Cortex of kidney (tissue), 1 donor: ENCODE measurements at places on chromosomes 1 and 21.

DNA sequence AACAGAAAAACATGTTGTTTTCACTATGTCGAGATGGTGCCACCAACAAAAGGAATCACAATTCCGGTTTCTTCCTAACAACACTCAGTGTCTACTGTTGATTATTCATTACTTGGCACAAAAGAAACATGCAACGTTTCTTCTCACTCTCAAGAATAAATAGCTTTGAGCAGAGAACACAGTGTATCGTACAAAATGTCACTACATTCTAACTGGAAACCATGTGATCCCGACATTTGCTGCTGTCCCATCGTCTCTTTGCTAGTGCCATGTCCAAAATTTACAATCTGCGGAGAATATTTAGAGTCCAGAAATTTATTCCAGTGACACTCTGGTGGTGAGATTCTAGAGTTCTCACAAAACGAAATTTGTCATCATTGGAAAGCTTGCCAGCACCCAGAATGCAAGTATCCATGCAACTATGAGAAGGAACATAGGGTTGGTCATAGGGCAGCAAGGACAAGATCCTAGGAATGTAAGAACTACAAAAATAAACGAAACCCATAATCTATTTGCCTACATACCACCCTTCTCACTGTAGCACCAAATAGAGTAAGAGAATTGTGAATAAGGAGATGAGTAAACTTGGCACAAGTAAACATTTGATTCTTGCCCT lies 505.1 kb downstream of the LTN1 start:
- DNase-seq: no peak

DNA sequence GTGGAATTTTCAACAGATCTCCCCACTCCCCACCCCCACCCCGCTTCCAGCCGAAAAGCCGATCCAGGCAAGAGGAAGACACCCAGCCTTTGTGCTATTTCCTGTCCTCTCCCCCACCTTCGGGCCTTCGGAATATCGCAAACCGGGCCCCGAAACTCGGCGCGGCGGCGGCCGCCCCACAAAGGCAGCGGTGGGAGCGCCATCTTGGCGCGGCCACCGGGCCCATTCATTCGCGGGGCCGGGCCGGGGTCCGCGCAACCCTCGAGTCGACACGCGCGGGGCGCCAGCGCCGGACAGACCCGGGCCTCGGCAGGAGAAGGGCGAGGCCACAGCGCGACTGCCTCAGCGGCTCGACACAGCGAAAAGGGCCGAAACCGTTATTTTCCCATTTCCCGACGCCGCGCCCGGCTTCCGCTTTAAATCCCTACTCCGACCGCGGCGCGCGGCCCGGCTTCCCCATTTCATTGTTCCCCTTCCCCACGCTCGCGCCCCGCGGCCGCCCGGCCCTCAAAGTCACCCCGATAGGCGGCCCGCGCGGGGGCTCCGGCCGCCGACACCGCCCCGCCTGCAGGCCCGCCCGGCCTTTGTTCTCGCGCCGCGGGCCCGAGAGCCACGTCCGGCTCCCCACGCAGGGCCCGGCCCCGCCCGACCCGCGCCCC lies 911 bp downstream of the GNB1 start:
- DNase-seq: no peak

- DNase-seq: no peak
These were observed 23.4 kb upstream of the DR1 start for GRCh38 chr1:93322349-93322748.

DNA sequence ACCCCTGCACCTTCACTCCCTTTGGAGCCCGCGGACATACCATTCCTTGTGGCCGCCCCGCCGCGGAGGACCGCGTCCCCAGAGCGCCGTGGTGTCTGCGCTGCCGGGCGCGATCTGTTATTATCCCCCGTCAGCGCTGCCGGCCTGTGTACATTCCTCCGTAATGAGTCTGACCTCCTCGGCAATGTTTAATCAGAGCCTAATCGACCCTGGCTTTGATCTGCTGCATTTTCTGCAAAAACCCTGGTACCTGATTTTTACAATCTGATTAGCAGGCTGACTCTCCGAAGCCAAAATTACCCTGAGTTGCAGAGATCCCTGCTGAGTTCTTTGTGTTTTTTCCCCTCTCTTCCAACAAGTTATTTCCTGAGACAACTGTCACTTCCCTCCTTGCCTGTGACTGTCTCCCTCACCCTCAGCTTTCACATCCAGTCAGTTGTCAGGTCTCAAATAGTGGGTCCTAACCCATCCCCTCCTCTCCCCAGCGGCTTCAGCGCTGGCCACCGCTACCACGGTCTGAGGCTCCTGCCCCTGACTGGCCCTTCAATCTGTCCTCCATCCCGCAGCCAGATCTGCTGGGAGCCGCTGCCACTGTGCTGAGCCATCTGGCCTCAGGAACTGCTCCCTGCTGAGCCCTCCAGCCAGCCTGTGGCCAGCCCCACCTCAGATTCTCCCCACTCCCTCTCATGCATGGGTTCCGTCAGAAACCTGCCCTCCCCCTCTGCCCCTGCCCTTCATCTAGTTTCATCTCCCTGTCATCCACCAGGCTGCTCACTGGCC lies 53.5 kb downstream of the GLIS1 start:
- no peak for DNase-seq

GRCh38 chr1:108208724-108209446 lies 8.7 kb upstream of the SLC25A24 start:
- DNase-seq: no peak

- DNase-seq: no peak
These were observed 14.0 kb downstream of the ATP1A2 start for GRCh38 chr1:160129558-160129957.

- no peak for DNase-seq
These were observed 151.6 kb downstream of the TOMM20 start for GRCh38 chr1:234976861-234977680.

GRCh38 chr1:27301582-27302199 lies 20.3 kb upstream of the TMEM222 start:
- DNase-seq: no peak

DNA sequence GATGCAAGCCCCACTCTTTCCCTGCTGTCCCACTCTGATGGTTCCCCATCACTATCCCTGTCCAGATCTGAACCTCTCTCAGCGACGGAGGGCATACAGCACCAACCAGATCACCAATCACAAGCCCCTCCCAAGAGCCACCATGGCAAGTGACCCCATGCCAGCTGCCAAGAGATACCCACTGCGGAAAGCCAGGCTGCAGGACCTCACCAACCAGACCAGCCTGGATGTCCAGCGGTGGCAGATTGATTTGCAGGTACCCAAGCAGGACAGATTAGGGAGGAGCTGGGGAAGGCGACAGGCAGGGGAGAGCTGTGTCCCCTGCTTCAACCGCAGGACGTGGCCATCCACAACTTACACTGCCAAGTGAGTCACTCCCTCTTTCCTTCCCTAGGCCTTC lies 46.9 kb downstream of the VWA5B1 start:
- DNase-seq: no peak

GRCh38 chr1:109197158-109198042 lies 16.3 kb upstream of the SARS1 start:
- no peak for DNase-seq

DNA sequence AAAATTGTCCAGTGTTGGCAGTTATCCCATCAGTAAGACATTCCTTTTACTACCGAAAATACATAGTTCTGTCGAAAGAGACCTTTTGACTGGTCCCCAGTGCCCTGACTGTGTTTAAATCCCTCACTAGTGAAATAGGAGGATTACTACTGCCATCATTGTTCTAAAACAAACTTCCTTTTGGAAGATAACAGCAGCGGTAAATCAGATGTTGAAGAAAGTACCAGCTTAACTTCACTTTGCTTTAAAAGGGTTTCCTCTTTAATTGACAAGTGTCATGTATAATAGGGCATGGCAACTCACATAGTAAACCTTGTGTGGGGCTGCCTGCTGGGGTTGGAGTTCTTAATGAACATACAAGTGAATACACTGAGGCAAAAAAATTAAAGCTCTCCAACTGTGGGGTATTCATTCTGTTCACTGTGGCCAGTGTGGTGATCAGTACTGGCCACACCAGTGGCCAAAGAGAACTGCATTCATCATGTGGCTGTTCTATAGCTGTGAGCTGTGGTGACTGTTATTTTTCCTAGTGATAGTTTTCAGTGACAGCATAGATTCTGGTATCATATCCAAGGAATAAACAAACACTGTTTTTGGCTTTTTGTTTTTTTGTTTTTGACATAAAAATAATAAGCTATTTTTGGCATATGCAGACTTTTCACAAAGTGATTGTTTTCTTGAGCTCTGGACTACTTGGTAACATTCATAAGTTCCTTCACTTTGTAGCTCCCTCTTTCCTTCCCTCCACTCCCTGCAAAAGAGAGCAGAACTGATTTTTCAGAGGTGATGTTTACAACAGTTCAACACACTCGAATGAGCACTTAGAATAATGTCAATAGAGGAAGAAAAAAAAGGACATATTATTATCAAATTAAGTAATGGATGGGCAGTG lies 74.5 kb downstream of the NFIA start:
- DNase-seq: no peak

GRCh38 chr1:81571946-81572345 lies 228.8 kb upstream of the ADGRL2 start:
- DNase-seq: no peak

DNA sequence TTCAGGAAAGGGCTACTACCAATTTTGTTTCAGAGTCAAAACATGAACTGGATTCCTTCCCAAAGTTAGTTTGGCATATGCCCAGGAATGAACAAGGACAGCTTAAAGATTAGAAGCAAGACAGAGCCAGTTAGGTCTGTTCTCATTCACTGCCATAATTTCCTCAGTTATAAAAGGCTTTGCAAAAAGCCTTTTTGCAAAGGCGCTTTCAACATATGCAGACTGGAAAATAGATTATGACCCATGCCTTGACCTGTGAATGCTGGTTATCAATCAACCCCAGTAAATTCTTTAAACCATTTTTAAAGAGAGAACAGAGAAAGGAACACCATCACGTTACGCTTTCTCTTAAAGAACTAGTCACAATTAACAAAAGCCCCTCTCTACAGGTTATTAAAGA lies 1.7 kb upstream of the FRRS1 start:
- DNase-seq: no peak

DNA sequence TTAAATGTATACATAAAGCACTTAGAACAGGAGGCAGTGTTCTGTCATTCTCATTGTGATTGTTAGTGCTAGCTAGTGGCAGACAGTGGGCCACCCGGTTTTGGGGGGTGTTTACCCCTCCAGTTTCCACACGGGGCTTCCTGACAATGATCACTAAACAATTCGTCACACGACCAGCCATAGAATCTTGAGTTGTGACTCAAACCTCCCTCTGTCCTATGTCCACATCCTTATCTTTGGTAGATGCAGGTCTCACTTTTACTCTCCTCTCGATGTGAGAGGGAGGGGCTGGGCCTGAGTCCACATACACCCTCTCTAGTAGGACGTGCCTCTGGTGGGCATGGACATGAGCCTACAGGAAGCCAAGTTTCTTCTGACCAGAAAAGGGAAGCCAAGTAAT lies 92.6 kb upstream of the SSX2IP start:
- DNase-seq: no peak

DNA sequence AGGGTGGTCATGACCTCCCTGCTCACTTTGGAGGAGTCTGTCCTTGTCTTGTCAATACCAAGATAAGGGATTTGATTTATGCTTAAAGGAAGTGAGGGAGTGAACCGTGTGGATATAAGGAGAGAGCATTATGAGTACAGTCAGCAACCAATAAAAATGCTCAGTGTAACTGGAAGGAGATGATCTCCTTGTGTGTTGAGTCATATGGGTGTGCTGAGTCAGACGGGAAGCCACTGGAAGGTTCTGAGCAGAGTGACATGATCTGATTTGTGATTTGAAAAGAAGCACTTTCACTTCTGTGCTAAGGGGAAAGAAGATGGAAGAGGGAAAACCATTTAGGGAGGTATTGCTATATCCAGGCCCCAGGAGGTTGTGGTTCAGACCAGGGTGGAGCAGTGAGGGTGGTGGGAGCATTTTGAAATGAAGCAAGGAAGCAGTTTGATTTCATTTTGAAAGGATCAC lies 2.5 kb upstream of the BCL10 start:
- no peak for DNase-seq
